ENCODE measurements at places on chromosomes 7 and 10.

DNA sequence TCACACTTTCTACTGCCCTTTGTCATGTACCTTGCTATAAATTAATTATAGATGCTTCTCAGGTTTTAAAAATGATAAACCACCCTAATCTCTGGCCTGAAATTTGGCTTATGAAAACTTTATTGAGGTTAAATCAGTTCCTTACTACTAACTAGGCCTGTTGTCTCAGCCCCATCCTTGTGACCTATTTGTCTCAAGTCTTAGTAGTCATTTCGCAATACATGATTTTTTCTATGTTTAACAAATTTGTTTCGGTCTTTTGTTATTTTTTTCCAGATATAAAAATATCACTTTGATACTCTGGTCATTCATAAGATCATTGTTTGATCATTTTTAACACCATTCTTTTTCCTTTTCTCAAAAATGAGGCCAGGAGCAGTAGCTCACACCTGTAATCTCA is 411.6 kb downstream of the GFRA1 start:
- no peak for DNase-seq

GRCh38 chr7:116836911-116837310 is 25.5 kb upstream of the CAPZA2 start:
- no peak for DNase-seq

DNA sequence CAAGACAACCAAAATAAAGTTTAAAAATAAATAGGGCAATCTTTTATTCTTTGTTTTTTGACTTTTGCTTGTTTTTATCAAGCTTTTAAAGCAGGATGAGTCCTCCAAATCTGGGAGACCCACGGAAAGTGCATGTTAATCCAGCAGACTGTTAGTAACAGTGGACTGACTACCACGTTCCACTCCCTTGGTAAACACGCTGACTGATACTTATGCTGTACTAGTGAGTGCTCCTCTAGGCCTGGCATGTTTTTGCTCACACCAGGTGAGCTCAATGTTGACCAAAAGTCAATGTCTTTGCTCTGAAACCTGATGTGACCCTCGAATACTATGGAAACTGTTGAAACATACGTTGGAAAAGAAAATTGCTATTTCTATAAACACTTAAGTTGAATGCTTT is 88.4 kb downstream of the KIAA1549 start:
- DNase-seq: peak; percentile 63

- no peak for DNase-seq
Observed at GRCh38 chr7:47393406-47393805, 188.5 kb downstream of the TNS3 start.

GRCh38 chr10:106410331-106410730 is 754.2 kb downstream of the SORCS1 start:
- DNase-seq: no peak

DNA sequence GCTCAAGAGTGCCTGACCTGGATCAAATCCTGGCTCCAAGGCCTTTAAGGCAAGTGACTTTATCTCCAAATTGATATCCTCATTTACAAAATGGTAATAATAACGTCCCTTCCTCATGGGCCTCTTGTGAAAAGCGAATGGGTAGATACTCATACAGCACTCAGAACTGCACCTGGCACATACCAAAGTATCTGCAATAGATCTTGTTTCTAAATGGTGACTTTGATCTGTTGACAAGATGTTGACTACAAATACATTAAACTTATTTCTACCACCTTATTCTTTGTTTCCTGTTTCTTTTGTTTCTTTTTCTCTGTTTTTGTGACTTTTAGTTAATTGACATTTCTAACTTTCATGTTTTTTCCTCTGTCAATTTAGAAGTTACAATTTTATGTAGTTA is 53.0 kb downstream of the RNLS start:
- no peak for DNase-seq

DNA sequence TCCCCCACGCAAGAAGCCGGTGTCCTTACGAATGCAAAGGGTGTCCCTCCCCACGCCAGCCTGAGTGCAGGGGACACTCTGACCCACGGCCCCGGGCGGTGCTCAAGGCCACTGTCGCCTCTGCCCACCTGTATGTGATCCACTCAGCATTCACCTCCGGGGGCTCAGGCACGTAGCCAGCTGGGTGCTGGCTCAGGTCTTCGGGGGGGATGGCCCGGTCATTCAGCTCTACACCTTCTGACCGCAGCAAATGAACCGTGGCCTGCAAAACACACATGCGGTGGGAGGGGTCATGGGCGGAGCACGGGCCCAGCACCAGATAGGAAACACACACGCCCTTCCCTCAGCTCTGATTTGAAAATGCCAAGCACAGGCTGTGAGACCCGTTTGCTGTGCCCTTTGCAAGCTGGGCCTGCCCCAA is 25.9 kb downstream of the CFAP46 start:
- DNase-seq: no peak

GRCh38 chr10:13704964-13705363 is 118.2 kb downstream of the PRPF18 start:
- no peak for DNase-seq

- no peak for DNase-seq
Observed at GRCh38 chr10:66218289-66218688, 707.5 kb upstream of the LRRTM3 start.

DNA sequence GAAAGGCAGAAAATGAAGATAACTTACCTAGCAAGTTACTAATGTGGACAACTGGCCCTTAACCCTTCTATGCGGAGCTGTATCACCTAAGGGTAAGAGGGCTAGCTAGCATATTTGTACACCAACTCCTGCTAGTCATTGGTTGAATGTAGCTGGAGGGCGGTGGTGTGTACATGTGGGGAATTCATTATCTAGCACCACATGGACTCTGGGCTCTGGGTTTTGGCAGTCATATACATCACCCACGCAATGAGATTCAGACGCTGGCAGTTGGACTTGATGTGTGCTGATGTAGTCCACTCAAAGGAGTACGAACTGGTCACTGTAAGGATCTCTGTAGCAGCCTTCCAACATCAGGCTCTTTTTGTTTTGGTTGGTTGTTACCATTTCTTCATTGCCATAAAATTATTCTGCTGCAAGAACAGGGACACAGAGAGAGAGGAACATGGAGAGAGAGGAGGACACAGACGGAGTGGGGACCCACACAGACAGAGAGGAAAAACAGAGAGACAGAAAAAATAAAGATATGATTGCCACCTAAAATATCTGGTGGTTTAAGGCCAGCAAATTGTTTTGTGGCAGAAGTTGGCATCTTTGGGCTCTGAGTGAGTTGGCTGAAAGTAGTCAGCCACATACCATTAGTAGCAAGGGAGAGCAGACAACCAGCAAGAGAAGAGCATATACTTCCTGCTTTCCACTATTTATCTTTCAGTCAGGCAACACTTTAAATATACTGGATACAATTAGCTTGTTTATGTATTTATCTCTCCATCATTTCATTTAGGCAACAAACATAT is 76.7 kb upstream of the MTPN start:
- DNase-seq: no peak

DNA sequence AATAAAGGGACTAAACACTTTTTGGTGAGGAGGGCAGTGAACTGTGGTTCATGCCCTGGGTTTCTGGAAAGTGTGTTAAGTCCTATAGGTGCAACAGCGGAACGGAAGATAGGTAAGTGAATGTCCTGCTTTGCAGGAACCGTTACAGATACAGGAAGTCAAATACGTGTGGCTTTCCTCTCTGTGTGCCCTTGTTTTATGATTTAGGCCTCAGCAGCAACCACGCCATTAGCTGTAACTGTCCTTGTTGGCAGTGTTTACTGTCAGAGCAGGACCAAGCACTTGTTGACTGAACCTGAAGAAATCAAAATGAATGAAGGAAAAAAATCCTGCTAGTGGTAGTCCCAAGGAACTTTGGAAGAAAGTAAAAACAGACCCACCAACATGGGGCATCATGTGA is 150.3 kb downstream of the PIP4K2A start:
- DNase-seq: no peak

- DNase-seq: no peak
Observed at GRCh38 chr10:77949167-77949566, 22.6 kb upstream of the DLG5 start.

GRCh38 chr7:100801833-100802568 is 25.3 kb downstream of the EPHB4 start:
- no peak for DNase-seq

DNA sequence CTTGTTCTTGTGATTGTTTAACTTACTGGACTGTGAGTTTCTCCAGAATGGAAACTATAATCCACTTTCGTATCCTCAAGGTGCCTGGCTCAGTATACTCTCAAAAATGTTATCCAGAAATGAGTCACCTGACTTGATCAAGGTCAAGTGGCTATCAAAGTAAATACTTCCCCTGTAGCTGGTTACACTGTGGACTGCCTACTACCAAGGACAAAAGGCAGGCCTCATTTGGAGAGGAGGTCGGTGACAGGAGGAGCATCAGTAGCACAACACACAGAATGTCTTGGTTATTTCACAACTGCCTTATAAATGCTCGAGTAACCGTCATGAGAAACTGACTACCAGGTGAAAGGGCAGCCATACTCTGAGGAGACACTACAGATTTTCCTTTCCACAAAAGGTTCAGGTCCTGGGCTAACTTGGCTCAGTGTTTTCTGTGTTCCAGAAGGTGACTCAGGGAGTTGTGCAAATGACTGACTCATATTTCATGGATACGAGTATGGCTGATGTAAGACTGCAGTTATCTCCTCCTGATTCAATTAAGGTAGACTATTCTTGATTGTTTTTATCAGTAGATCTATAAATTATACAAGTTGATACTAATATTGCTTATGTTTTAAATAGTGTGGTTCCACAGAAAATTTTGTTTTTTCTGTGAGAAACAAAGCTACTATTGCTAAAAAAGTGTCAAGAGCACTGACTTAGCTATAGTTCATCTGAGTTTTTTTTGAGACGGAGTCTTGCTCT is 4.2 kb upstream of the CCNY start:
- DNase-seq: no peak

GRCh38 chr10:3180355-3181025 is 7.9 kb upstream of the PITRM1 start:
- DNase-seq: no peak

DNA sequence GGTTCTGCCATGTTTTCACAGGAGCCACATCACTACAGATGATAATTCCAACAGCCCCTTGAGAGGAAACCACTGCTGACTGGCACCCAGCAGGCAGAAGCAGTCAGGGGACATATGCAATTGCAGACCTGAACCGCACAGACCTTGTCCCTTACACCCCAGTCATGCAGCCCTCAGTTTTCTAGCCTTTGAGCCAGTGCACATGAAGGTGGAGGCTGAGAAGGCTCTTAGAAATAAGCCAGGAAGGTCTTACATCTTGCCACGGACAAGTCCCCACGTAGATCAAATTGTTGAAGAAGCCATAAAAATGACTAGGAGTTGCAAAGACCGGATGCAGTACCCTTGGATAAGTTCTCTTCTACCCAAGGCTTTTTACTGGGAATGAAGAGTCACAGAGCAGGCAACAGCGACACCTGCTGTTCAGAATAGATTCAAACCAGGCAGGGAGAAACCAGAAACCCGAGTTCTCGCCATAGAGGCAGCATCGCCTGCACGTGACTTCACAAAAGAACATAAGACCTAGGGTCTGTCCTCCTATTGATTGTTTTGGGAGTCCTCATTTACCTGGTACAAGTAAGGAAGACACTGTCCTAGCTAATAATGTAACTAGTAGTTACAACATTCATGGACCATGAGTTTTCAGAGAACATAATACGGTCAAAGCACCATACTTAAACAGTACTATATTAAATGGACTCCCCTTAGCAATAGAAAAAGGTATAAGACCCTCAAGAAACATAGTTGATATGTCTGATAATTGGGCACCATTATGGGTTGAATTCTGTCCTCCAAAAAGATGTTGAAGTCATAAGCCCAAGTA is 11.1 kb downstream of the STEAP1B start:
- peak; percentile 82 for DNase-seq

DNA sequence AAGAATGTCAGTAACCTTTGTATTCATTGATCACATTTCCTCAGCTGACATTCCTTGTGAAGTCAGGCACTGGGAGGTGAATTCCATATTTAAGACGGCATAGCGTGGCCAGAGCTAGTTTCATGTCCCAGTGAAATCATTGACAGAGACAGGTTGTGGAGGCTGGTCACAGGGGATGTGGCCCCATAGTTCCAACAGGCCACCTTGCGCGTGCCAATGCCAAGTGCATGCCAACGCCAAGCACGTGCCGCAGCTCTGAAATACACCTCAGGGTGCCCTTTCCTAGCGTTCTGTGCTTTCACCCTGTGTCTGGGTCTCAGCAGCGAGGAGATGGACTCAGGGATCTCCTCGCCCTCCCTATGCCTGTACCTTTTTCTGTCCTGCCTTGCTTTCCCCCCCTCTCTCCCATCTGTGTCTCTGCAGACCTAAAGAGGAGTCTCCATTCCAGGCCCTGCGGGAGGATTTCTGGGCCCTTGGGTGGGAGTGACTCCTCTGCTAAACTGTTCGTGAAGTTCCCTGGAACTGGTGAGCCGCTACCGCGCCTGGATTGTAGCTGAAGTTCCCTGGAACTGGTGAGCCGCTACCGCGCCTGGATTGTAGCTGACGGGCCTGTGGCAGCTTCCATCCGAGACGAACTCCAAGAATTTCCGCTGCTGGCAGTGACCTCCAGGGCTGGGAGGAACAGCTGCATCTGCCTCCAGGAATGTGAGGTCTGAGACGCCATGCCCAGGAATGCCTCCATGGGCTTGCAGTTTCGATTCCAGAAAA is 19.7 kb downstream of the AQP1 start:
- DNase-seq: no peak

DNA sequence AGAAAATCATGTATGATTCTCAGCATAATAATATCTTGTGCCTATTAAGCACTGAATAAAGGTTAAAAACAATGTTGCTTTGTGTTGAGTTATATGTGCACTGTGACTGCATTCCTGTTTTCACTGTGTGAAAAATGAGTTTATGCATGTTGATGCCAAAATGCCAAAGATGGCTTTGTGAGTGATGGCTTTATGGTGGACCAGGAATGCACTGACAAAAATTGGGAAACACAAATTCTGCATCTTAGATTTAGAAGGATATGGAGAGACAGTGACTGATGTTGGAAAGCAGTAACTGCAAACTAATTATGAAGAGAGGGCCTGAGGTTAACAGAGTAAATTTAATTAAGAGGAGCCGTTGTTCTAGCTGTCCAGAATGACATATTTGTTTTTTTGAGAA is 440.4 kb downstream of the KIF20B start:
- DNase-seq: no peak

- DNase-seq: no peak
Observed at GRCh38 chr10:47321521-47322195, 596 bp upstream of the GDF2 start.

GRCh38 chr7:25622695-25623094 is 394.4 kb upstream of the NPVF start:
- DNase-seq: no peak

DNA sequence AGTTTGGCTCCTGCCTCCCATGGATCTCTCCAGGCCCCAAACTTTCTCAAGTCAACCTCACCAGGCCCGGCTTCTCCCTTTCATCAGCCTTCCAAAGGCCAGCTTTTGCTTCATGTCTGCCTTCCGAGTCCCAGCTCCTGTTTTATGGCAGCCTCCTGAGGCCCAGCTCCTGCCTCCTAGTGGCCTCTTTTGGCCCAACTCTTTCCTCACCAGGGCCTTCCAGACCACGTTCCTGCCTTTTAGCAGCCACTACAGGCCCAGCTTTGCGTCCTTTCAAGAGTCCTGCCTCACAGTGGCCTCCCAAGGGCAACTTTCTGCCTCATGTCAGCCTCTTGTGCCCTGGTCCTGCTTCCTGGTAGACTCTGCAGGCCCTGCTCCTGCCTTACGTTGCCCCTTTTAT is 15.3 kb upstream of the TMEM248 start:
- no peak for DNase-seq

GRCh38 chr10:7206412-7207100 is 204.3 kb downstream of the SFMBT2 start:
- DNase-seq: no peak

GRCh38 chr10:32366111-32366510 is 19.2 kb upstream of the EPC1 start:
- DNase-seq: no peak
